ENCODE measurements at places on chromosomes 4 and X. TPM values are rescaled to one million over a fixed set of nuclear protein-coding genes. Genes with fewer than 3 reads are reported as not detected.

The PJA1 gene
- polyA plus RNA-seq, result 61.8 TPM

GRCh38 chr4:10275696-10276095, 159.1 kb upstream of the WDR1 start:
- no peak for DNase-seq

GRCh38 chr4:3437582-3437936, 4.2 kb upstream of the HGFAC start:
- no peak for DNase-seq

The TMEM164 gene
- 7.9 TPM for polyA plus RNA-seq

GRCh38 chr4:176467001-176467400, 147.2 kb downstream of the SPCS3 start:
- no peak for DNase-seq

The FAAH2 gene
- polyA plus RNA-seq, result 0.51 TPM

GRCh38 chr4:2763511-2763967, 7.4 kb upstream of the TNIP2 start:
- DNase-seq, result no peak

- DNase-seq, result no peak
Observed at GRCh38 chrX:38882894-38883626, 81.8 kb downstream of the MID1IP1 start.

The RRH gene
- polyA plus RNA-seq, result 0.51 TPM

The ADH1B gene
- 24.6 TPM for polyA plus RNA-seq

The CFI gene
- 26.0 TPM for polyA plus RNA-seq

The NEK1 gene
- 10.3 TPM for polyA plus RNA-seq

The FOXR2 gene
- 2.3 TPM for polyA plus RNA-seq

The PDLIM5 gene
- 45.5 TPM for polyA plus RNA-seq

The CCDC110 gene
- 28.1 TPM for polyA plus RNA-seq

The TKTL2 gene
- polyA plus RNA-seq, result 211 TPM

DNA sequence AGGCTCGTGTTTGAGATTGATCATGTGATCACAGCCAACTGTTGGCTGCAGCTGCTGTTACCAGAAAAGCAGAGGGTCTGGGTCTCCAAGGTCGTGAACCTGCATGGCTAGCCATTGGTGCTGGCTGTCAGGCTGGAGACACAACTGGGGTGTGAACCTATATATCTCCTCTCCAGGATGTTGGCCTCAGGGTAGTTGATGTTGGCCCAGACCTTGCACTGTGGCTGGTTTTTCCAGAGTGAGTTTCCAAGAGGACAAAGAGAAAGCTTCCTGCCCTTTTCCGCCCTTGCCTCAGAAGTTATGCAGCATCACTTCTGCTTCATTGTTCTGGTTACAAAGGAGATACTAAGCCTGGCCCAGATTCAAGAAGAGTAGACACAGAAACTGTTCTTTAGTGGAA, 607.8 kb upstream of the HS3ST1 start:
- no peak for DNase-seq
